OCI-LY7 (cell line): ENCODE measurements at places on chromosomes 3 and 15.

- no peak for DNase-seq
These were observed 246.1 kb downstream of the ADAMTS17 start for GRCh38 chr15:100095541-100096247.

DNA sequence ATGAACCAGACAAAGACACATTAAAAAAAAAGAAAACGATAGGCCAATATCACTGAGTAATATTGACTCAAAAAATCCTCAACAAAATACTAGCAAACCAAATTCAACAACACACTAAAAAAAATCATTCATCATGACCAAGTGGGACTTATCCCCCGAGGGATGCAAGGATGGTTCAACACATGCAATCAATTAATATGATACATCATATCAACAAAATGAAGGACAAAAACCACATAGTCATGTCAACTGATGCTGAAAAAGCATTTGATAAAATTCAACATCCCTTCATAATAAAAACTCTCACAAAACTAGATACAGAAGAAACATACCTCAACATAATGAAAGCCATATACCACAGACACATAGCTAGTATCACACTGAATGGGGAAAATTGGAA lies 41.8 kb upstream of the ANKRD28 start:
- DNase-seq: no peak

DNA sequence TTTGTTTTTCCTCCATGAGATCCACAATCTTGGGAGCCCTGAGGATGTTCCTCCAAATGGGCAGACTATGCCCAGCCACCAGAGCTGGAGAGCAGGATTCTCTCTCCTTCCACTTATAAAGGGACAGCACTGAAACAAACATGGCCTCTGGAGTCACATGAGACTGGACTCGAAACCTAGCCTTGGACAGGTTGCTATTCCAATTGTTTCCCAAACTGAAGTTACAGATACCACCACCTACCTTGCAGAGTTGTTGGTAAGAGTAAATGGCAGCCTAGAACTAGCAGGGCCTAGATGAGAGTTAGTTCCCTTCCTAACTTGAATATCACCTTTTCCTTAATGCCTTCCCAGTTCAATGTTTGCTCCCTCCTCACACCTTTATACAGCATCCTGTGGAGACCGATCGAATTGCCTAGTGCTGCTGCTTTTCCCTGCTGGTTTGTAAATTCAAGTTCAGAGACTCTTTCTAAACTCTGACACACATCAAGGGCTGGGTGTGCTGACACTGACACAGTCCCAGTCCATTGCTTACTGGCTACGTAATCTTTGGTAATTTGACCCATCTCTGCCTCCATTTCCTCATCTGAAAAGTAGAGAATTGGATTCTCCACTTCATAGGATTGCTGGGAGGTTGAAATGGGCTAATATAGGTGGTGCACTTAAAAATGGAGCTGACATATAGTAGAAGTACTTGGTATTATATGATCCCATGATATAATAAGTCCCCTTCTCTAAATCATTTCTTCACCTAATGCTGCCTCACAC lies 2.6 kb downstream of the IMP3 start:
- no peak for DNase-seq

GRCh38 chr3:141087076-141087777 lies 36.1 kb downstream of the SPSB4 start:
- DNase-seq: no peak

DNA sequence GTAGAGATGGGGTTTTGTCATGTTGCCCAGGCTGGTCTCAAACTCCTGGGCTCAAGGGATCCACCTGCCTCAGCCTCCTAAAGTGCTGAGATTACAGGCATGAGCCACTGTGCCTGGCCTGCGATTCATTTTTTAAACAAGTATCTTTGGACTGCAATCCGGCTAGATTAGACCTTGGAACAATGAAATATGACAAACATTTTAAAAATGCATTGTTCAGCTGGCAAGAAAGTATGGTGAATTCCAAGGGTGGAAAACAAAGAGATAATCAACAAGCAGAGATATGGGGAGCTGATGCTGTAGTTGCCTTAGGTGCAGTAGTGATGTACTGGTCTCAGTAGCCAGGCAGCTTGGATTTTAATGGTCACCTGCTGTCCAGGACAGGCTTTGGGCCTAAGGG lies 95.8 kb upstream of the GOLGA8J start:
- no peak for DNase-seq

DNA sequence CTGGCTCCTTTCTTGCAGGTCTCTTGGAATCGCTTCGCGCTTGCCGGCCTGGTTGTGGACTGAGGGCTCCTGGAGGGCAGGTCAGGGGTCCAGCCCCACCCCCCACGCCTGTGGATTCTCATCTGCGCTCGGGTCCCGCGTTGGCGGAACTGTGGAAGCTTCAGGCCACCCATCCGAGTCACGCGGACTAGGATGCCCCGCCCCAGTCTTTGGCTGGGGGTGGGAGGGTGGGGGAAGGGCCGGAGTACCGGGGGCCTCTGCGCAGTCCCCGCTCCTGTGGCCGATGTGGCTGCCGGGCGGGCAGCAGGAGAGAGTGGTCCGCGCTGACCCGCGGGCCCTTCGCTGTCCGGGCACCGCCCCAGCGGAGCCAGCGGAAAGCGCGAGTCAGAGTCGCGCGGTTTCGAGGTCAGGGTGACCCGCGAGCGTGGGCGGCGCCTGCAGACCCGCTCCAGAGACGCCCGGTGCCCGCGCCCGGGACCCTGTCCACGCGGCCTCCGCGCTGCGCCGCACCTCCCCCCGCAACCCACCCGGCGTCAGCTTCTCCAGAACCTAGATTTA lies 114.2 kb downstream of the KLF13 start:
- DNase-seq: no peak
